ENCODE measurements at places on chromosomes 3 and 15. TPM values are rescaled to one million over a fixed set of nuclear protein-coding genes. Genes with fewer than 3 reads are reported as not detected.

GRCh38 chr15:60395276-60396011 is 2.3 kb downstream of the ANXA2 start:
- no peak for DNase-seq

DNA sequence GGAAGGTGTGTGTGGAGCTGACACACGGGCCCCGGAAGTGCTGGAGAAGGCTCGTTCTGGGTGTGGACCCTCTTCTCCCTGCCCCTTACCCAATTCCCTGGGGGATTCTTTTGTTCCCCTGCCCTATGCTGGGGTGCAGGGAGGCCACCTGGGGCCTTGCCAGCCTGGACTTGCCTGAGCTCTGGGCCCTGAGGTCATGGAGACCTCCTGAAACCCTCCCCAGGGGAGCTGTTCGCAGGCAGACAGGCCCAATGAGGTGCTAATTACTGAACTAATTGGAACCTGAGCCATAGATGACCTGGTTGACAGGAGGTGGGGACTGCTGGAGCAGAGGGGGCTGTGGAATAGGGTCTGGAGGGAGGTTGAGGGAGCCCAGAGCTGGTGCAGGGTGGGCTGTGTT is 9.4 kb upstream of the C15orf39 start:
- no peak for DNase-seq

GRCh38 chr3:134802428-134803050 is 7.5 kb downstream of the EPHB1 start:
- DNase-seq, result no peak

Gene ATRIP
- total RNA-seq, result 3.9 TPM

DNA sequence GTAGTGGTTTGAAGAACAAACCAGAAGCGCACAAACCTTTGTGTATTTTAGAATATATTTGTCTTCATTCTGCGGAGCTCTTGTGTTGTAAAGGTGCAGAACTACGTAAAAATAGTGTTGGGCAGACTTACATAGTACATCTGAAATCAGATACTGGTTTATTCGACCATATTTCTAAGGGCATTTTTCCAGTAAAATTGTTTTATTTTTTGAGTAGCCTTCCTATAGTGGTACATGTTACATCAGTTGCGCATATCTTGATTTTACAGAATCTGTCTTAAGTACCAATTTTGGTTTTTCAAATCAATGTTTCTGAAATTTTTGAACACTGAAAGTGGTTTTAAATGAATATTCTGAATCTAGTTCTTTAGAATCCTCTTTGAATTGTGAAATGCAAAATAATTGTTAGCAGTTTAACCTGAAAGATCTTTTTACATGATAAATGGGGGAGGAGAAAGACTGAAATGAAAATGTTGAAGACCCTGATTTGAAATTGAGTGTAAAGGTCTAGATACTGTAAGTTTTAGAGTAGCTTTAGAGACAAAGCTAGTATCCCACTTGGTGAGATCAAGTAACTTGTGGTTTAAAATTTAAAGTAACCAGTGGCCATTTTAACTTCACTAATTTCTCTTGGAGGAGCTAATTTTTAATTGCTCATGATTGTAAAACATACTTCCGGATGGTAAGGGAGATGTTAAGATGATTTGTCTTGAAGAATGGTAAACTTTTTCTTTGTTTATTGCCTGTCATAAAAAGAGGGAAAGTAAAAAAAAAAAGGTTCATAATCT is 15.5 kb upstream of the CHD2 start:
- DNase-seq, result no peak

Gene C3orf22
- not detected for total RNA-seq

- DNase-seq, result no peak
Measured at GRCh38 chr3:101011136-101011535, 17.9 kb upstream of the ABI3BP start.

Gene GPR156
- 0.29 TPM for total RNA-seq

DNA sequence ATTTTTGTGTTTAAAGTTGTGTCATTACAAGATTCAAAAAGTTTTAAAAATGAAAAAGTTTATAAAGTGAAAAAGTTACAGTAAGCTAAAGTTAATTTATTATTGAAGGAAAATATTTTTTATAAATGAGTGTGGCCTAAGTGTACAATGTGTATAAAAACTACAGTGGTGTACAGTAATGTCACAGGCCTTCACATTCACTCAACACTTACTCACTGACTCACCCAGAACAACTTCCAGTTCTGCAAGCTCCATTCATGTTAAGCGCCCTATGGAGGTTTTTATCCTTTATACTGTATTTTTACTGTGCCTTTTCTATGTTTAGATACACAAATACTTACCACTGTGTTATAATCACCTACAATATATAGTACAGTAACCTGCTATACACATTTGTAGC is 76.3 kb downstream of the DTWD1 start:
- no peak for DNase-seq

Gene GOLGA6L4
- total RNA-seq, result 1.5 TPM
